Muscle of back (tissue), 13 donors: ENCODE measurements at places on chromosomes 13 and 19. TPM values are rescaled to one million over a fixed set of nuclear protein-coding genes. Genes with fewer than 3 reads are reported as not detected.

- peak; percentile 48 for DNase-seq
Observed at GRCh38 chr13:99432609-99433542, 68.4 kb upstream of the TM9SF2 start.

- no peak for DNase-seq
Observed at GRCh38 chr13:78686461-78686860, 27.5 kb upstream of the OBI1 start.

GRCh38 chr19:52691215-52691610, 43.6 kb downstream of the ZNF611 start:
- DNase-seq: no peak

GRCh38 chr13:28043224-28043623, 54.7 kb upstream of the URAD start:
- no peak for DNase-seq

GRCh38 chr13:103004661-103005345, 61.4 kb downstream of the SLC10A2 start:
- no peak for DNase-seq

- DNase-seq: no peak
Observed at GRCh38 chr13:47548294-47548840, 452.7 kb downstream of the SUCLA2 start.

DNA sequence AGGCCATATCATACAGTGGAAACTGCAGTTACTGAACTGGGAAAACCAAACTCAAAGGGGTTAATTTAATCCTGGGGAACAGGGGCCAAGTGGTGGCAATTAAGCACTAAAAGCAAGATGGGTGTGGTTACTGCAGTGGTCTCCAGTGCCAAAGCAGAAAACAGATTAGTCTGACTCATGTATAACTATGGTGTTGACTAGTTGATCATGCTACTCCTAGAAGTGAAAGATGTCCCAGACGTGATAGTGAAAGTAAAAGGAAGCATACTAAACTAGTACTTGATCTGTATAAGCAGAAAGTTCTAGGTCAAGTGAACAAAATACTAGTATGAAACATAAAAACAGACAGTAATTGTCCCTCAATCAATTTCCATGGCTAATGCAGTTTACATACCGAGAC, 360.0 kb upstream of the SLITRK5 start:
- no peak for DNase-seq

- peak; percentile 9 for DNase-seq
Observed at GRCh38 chr13:28657784-28658538, 969 bp upstream of the POMP start.

GRCh38 chr19:53662209-53662608, 30.4 kb downstream of the DPRX start:
- no peak for DNase-seq

GRCh38 chr19:56115490-56115889, 5.6 kb downstream of the ZNF787 start:
- no peak for DNase-seq

GRCh38 chr13:43270130-43270830, 246.9 kb downstream of the DNAJC15 start:
- DNase-seq: peak; percentile 24

DNA sequence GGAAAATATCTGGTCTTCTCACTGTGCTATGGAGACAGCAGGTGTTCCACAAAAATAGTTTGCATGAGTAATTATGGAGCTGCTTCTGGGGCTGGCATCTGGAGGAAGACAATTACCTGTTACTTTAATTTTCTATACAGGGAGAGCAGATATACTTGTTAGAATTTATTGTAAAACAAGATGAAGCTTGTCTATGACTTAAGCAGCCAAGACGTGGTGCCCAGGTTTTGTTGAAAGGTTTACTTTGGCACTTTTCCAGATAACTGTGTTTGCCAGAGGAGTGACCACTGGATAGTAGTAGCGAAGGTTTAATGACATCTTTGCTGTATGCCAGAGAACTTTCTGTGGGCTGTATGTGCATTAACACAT, 134.5 kb upstream of the KL start:
- no peak for DNase-seq

DNA sequence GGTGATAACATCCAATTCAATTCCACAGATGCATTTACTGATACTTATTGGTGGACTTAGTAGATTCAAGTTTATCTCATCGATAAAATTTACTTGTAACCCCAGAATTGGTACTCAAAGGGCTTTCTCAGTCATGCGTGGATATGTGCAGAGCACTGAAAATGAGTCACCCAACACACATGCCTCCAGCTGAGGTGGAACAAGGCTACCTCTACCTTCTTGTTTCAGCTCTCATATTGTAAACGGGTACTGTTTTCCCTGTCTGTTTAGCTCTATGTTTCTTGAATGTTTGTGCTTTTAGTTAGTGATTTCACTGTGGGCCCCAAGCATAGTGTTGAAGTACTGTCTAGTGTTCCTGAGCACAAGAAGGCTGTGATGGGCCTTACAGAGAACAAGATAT, 1.5 kb downstream of the LRRC63 start:
- DNase-seq: no peak

GRCh38 chr19:40774916-40775631, at the start of gene MIA:
TSS of gene MIA (plus strand) at chr19:40775521. CDS start at chr19:40775543, 22 bp downstream.
- DNase-seq: no peak

GRCh38 chr13:45353895-45354294, 12.9 kb upstream of the TPT1 start:
- no peak for DNase-seq

- DNase-seq: no peak
Observed at GRCh38 chr19:15419413-15420025, 731 bp upstream of the AKAP8L start.

DNA sequence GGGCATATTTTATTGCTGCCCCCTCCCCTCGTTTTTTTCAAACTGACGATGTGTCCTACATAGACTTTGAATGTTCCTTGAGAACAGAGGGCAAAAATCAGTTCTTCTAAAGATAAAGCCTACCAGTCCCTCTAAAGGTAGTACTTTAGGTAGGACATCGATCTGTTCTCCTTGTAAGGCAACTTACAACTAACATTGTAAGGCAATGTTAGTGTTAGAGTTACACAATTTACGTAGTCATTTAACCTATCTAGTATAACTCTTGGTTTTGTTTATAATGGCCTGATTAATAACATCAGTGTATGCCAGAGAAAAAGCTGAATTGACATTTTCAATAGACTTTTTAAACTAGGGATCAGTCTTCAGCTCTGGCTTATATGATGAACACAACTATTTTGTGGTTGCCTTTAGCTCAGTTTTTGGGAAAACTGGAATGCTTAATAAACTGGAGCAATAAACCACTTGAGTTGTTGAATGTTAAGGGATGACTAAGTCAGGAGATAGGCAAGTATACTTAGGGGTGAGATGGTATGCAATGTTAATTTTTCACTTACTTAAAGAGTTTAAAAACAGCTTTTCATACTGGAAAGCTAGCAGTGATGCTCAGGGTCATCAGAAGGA, 2.2 kb downstream of the NDFIP2 start:
- peak; percentile 86 for DNase-seq

- DNase-seq: no peak
Observed at GRCh38 chr19:17220207-17220758, 5.1 kb downstream of the USE1 start.

GRCh38 chr19:16232127-16232526, 34.4 kb downstream of the AP1M1 start:
- no peak for DNase-seq

- DNase-seq: no peak
Observed at GRCh38 chr13:45064889-45065288, 55.4 kb upstream of the GTF2F2 start.

DNA sequence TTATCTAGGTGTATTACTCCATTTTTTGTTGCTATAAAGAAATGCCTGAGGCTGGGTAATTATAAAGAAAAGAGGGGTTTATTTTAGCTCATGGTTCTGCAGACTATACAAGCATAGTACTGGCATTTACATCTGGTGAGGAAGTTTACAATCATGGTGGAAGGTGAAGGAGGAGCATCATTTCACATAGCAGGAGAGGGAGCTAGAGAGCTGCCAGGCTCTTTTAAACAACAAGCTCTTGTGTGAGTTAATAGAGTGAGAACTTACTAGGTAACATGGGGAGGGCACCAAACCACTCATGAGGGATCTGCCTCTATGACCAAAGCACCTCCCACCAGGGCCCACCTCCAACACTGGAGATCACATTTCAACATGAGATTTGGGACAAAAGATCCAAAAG, 221.7 kb upstream of the GPC6 start:
- DNase-seq: no peak

DNA sequence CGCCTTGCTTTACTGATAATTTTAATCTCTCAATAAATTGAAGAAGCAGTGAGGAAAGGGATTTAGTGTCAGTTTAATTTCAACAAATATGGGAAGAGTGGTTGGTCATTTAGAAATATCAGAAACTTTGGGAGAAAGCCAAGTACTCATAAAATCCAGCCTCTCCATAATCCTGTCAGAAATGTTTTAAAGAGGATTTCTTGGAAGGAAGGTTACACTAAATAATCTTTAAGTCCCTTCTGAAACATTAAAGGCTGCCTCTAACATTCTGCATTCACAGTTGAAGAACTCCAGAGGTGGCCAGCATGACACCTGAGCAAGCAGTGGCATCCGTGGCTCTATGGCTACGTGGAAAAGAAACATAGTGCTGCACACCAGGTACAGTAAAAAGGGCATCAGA, 378.5 kb downstream of the ENOX1 start:
- DNase-seq: no peak

- DNase-seq: no peak
Observed at GRCh38 chr13:95579303-95579702, 26.8 kb downstream of the CLDN10 start.

DNA sequence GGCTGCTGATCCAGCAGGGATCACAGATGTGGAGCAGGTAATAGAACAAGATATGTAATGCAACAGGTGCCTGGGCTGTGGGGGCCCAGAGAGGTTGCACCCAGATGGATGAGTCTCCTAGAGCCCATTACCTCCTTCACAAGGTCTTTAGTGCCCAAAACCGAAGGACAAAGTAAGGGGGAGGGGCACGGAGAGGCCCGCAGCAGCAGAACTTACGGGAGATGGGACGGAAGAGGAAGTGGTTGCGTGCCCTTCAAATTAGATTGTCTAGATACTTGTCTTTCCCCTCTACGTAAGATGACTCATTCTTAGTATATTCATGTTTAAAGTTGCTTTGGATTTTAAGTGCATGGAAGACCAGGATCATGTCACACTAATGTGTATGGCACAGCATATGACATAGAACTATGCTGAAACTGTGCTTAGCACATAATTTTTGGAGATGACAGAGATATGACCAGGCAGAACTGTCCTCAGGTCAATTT, 5.7 kb upstream of the MRPS31 start:
- no peak for DNase-seq

DNA sequence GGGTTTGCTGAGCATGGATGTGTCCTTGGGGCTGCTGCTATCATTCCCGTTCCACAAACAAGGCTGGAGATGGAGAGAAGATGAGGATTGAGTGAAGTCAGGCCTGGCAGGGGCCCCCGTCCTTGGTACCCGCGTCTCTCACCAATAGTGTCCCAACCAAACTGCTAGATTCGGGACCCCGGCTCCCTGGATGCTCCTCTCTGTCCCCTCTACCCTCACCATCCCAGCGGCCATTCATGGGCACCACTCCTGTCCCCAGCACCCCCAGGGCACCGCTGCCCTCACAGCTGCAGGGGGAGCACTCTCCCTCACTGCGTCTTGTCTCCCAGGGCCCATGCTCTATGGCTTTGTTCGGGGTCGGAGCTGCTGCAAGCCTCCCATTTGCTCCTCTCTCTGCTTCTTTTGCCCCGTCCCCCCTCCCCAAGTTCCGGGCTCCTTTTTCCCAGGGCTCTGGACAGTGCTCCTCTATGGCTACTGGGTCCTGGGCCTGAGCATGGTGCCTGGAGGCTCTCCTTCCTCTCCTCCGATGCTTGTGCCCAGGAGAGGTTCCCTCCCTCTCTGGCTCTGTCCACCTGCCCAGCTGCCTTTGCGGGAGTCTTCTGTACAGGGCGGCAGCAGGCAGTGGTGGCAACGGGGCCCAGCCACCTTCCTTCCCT, 219.5 kb downstream of the TEX29 start:
- no peak for DNase-seq

DNA sequence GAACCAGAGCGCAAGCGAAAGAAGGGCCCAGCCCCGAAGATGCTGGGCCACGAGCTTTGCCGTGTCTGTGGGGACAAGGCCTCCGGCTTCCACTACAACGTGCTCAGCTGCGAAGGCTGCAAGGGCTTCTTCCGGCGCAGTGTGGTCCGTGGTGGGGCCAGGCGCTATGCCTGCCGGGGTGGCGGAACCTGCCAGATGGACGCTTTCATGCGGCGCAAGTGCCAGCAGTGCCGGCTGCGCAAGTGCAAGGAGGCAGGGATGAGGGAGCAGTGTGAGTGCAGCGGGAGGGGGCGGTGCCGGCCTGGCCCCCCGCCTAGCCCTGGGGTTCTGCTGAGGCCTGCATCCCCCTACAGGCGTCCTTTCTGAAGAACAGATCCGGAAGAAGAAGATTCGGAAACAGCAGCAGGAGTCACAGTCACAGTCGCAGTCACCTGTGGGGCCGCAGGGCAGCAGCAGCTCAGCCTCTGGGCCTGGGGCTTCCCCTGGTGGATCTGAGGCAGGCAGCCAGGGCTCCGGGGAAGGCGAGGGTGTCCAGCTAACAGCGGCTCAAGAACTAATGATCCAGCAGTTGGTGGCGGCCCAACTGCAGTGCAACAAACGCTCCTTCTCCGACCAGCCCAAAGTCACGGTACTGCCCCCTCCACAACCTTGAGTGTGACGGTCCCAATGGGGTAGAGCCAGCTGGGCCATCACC, 2.1 kb downstream of the NR1H2 start:
- no peak for DNase-seq

The FFAR1 gene
- polyA plus RNA-seq: not detected

The FUT6 gene
- not detected for polyA plus RNA-seq

The ADM5 gene
- 1.4 TPM for polyA plus RNA-seq

The LCP1 gene
- 15.5 TPM for polyA plus RNA-seq

The CCDC159 gene
- polyA plus RNA-seq: 5.8 TPM

The ZNF709 gene
- polyA plus RNA-seq: 1.9 TPM

The DMKN gene
- polyA plus RNA-seq: 1.6 TPM

The NAPSA gene
- polyA plus RNA-seq: 0.61 TPM

The CD22 gene
- polyA plus RNA-seq: 1.1 TPM

The SYDE1 gene
- 13.5 TPM for polyA plus RNA-seq

The LILRB1 gene
- 1.2 TPM for polyA plus RNA-seq

The KCNN4 gene
- not detected for polyA plus RNA-seq

The ZNF677 gene
- polyA plus RNA-seq: 29.6 TPM

The MRPS31 gene
- 20.9 TPM for polyA plus RNA-seq

The TRPC4 gene
- 1.3 TPM for polyA plus RNA-seq

The CRYL1 gene
- polyA plus RNA-seq: 24.2 TPM

The CAMSAP3 gene
- 1.6 TPM for polyA plus RNA-seq

The CYP4F3 gene
- 0.03 TPM for polyA plus RNA-seq

The CLN5 gene
- 17.0 TPM for polyA plus RNA-seq

The SIX5 gene
- polyA plus RNA-seq: 13.3 TPM

The EPSTI1 gene
- 3.5 TPM for polyA plus RNA-seq

The TYROBP gene
- polyA plus RNA-seq: 16.5 TPM

The PSG1 gene
- 1.1 TPM for polyA plus RNA-seq

The CEACAM8 gene
- polyA plus RNA-seq: 0.12 TPM
